ENCODE measurements at places on chromosomes 11 and 22.

DNA sequence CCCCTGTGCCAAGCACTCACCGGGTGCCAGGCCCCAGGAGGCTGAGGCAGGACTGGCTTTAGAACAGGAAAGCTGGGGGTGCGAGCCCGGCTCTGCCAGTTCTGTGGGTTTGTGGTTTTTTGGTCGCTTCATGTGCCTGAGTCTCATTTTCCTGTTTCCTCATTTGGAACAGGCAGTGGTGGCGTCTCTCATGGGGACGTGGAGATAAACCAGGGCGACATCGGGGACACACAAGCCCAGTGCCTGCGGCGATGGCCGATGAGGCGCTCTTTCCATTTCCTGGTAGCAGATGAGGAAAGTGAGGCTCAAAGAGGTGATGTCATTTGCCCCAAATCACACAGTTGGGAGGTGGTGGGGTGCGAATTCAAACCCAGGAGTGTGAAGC lies 20.8 kb upstream of the CHKA start:
- peak; percentile 62 for DNase-seq

- DNase-seq, result no peak
Measured at GRCh38 chr11:57476757-57477506, 16.6 kb downstream of the RTN4RL2 start.

DNA sequence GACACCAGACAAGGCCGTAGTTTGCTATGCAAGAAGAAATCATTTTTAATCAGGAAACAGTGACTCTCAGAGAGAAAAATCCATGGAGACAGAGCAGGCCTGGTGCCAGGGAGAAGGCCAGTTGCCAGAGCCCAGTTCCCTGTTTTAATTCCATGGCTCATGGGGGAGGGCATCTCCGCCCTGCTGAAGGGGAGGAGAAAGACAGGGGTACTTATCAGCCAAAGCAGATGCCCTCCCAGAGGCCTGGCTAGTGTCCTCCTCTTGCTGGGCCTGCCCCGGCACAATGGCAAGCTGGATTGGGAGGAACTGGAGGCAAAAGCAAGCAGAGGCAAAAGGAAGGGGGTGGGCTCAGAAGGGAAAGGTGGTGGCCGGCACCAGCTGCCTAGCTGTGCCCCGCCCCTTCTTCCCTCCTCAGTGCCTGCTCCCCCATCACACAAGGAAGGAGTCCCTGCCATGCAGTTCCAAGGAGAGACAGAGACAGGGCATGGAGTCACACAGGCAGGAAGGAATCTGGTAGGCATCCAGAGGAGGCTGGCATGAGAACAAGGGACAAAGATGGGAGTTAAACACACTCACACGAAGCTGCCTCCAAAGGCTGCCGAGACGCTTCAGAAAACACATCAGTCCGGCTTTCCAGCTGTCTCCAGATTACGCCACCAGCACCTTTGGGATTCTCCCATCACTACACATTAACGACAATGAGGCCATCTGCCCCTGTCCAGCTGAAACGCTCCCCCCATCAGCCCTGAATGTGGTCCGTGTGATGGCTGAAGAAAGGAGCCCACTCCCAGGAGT lies 591.8 kb downstream of the BUD13 start:
- DNase-seq, result no peak

DNA sequence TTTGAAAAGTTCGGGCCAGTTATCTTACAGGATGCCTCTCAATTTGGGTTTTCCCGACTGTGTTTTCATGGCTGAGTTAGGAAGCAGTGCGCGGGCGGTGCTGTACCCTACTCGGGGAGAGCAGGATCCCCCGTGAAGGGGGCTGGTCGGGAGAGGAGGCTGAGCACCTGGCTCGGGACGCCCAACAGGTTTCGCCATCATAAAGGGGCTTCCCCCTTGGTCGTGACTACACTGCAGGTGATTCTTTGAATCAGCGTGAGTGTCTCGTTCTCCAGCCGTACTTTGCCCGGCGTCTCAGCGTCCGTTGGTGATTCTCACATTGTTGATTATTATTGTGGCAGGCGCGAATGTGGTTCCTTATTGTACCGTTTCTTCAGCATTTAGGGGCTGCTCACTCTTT lies 46.6 kb downstream of the ST14 start:
- no peak for DNase-seq

DNA sequence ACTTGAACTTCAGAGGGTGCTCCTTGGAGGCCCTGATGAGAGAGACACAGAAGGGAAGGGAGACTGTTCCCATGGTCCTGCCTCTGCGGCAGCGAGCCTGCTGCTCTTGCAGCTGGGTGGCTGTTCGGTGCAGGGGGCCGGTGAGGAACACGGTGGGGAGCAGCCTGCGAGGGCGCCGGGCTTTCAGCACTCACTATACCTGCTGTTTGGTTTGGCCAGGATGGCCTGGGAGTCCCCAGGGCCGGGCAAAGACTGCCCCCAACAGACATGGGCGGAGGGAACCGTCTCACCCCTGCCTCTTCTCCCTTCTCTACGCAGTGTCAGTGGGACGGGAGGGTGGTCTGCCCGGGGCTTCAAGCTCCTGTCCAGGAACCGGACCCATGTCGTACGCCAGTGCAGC lies 58.0 kb upstream of the PRODH start:
- no peak for DNase-seq

DNA sequence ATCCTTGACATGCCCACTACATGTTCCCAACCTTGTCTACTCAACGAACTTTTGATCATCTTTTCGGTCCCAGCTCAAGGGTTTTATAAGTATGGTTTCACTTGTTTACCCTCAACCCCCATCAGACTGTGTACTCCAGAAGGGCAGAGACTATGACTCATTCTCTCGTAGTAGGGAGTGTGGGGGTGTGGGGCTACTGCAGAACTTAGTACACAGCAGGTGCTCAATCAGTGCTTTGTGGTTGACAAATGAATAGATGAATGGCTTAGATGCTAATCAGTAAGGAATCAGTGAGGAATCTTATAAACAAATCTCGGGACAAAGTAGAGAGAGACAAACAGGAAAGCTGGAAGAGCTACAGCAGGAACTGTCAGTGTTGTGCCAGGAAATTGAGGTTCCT lies 151.7 kb upstream of the PLET1 start:
- no peak for DNase-seq

DNA sequence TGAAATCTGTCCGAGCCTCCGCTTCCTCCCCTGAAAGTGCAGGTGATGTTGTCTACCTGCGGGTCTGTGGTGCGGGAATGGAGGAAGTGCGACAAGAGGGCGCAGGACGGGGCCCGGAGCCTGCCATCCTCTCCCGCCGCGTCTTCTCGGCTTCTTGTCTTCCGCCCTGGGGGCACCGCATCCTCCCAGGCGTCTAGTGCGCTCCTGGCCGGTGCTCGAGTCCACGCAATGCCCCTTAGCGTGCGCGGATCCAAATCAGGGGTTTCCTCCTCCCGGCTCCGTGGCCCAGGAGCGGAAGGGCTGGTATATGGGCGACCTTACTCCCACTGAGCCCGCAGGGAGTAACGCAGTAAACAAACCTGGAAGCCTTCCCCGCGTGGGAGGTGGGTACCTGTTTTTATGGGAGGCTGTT lies 405 bp downstream of the SFI1 start:
- DNase-seq, result peak; percentile 20

DNA sequence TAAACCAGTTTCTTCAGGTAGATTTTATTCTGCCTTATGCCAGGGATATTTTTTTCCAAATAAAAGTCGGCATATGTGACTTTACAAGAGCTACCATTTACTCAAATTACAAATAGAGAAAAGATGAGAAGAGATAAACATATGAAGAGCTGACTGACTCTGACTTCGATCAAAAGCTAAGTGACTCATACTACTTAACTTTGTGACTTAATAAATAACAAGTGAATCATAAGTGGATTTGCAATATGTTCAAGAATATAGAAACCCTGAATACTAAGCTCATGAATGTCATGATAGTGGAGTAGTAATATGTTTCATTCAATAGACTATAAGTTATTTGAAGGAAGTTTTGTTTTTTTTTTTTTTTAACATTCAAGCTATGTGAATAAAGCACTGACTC lies 130.5 kb upstream of the ANO3 start:
- no peak for DNase-seq

DNA sequence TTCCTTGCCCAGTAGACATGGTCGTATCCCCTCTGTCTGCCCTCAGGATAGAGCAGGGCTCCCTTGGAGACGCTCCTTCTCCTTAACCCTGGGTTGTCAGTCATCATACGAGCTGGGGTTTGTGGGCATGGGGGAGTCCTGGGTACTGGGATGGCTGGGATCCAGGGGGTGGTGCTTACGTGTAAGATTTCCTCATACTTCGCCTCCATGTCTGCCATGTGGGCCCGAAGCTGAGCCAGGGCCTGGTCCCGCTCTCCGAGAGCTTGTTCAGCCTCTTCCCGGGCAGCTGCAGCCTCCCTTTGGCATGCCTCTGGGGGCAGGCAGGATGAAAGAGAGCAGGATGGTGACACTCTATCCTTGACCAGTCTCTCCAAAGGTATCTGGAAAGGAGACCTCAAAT lies 5.3 kb downstream of the NHERF4 start:
- DNase-seq, result no peak

DNA sequence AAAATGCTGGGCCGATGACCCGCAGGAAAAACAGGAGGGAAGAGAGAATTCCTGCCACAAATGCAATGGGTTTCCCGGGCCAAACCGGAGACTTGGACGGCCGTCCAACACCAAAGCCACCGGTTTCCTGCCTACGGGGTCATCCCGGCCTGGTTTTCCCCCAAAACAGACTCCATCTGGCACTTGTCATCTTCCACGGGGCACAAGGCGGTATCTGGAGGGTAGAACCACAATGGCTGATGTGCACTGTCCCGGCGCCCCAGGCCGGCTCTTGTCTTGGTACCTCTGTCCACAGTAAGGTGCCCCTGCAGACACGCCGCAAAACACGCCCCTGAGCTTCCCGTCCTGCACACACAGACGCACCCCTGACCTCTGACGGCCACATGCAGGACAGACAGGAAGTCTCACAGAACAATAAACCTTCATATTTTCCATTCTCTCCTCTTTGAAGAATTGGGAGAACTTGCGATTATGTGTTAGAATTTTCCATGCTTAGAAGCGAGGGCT lies 20.1 kb downstream of the CELSR1 start:
- no peak for DNase-seq

Measured in stimulated activated CD8-positive, alpha-beta memory T cell treated with anti-CD3 and anti-CD28 coated beads, Interleukin-15, amount 100 ng/mL, for 48 hours (primary cell).